ENCODE measurements at places on chromosomes 11 and 22. TPM values are rescaled to one million over a fixed set of nuclear protein-coding genes. Genes with fewer than 3 reads are reported as not detected.

The TTLL8 gene
- total RNA-seq = not detected

The MMP7 gene
- total RNA-seq = 0.20 TPM

The GTSE1 gene
- 6.8 TPM for total RNA-seq

The JAM3 gene
- total RNA-seq = 115 TPM

The OR5M8 gene
- total RNA-seq = not detected

The CHCHD10 gene
- total RNA-seq = 39.8 TPM

The MAPK8IP2 gene
- 19.8 TPM for total RNA-seq

The MUC5B gene
- total RNA-seq = not detected

The SMC1B gene
- total RNA-seq = not detected

The RASD2 gene
- 2.3 TPM for total RNA-seq

The CTSW gene
- 0.20 TPM for total RNA-seq

The ARSA gene
- total RNA-seq = 25.0 TPM

The WNT7B gene
- total RNA-seq = 5.0 TPM

The OR10A2 gene
- not detected for total RNA-seq

The CATSPERZ gene
- total RNA-seq = 0.50 TPM
